Large intestine (tissue), 12 donors: ENCODE measurements at places on chromosomes 3 and 15. TPM values are rescaled to one million over a fixed set of nuclear protein-coding genes. Genes with fewer than 3 reads are reported as not detected.

Gene PDCD7
- polyA plus RNA-seq = 21.0 TPM

Gene LMAN1L
- polyA plus RNA-seq = not detected

Gene HPS3
- polyA plus RNA-seq = 30.9 TPM

Gene ISLR
- polyA plus RNA-seq = 24.8 TPM

GRCh38 chr3:159265705-159266104 is 463.9 kb downstream of the MFSD1 start:
- no peak for DNase-seq

Gene FBXO45
- 12.2 TPM for polyA plus RNA-seq

Gene SEMA6D
- 63.7 TPM for polyA plus RNA-seq

DNA sequence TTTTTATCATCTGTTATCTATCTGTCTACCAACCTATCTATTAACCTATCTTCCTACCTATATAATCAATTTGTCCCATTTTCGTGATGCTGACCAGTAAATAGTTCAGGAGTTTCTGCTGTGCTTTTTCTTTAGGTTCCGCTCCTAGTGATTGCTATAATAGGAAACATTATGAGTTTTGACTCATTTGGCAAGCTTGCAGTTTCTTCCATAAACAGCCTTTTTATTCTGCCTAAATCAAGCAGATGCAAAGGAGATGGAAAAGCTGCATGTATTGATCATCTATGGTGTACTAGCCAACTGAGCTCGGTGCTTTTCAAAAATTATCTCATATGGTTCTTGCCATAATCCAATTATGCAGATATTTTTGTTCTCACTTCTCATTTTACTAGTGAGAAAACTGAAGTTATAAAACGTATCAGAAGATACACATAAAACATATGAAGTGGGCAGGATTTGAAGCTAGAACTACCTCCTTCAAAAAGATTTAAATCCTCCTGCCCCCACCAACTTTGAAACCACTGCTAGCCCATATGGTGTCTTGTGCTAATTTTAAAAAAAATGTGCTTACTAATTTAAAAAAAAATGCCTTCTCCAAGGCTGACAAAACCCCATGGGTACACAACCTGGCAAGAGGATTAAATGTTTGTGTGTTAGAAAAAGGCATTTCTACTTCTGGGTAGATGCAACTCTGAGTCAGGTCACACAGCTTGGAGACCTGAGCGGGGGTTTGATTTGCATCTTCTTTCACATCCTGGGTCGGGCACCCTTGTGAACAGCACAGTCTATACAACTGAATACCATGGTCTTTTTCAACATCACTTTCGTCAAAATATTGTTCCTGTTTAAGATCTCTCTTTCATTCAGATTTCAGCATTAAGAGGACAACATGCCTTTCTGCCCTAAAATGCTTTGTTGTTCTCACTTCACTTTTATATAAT is 267.0 kb downstream of the CHL1 start:
- DNase-seq = no peak

- no peak for DNase-seq
Measured at GRCh38 chr3:31962801-31963205, 18.3 kb downstream of the OSBPL10 start.

DNA sequence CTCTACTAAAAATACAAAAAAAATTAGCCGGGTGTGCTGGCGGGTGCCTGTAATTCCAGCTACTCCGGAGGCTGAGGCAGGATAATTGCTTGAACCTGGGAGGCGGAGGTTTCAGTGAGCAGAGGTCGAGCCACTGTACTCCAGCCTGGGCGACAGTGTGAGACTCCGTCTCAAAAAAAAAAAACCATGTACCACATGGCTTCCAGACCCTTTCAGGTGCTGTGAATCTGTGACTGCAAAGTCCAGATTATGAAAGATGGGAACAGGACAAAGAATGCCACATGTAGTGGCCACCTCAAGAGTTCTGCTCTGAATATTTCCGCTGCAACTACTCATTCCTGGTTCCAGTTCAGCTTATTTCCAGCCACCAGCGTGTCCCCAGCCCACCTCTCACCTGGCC is 8.4 kb upstream of the DCAF1 start:
- DNase-seq = no peak

- DNase-seq = no peak
Measured at GRCh38 chr15:92336419-92336987, 57.2 kb upstream of the ST8SIA2 start.

DNA sequence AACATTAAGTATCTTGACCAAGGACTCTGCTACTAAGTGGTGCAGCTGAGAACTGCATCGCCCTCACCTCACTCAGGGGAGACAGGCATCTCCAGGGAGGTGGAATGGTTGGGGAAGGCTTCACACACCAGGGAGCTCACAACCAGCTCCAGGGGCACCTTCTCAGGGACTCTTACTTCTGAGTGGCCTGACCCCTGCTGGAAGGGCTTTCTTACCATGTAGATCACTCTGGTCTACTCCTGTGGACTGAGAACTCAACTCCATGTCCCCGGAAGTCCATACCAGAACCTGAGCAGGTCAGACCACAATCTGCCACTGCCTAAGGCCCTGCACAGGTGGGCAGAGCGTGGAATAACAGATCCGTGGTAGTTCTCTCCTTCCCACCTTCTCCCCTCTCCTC is 140.5 kb downstream of the TLE3 start:
- DNase-seq = no peak

GRCh38 chr15:89090791-89091626 is 2.8 kb downstream of the ABHD2 start:
- no peak for DNase-seq

- DNase-seq = no peak
Measured at GRCh38 chr3:146035366-146035765, 125.6 kb downstream of the PLOD2 start.

GRCh38 chr3:43789028-43789427 is 98.3 kb downstream of the ABHD5 start:
- DNase-seq = no peak

DNA sequence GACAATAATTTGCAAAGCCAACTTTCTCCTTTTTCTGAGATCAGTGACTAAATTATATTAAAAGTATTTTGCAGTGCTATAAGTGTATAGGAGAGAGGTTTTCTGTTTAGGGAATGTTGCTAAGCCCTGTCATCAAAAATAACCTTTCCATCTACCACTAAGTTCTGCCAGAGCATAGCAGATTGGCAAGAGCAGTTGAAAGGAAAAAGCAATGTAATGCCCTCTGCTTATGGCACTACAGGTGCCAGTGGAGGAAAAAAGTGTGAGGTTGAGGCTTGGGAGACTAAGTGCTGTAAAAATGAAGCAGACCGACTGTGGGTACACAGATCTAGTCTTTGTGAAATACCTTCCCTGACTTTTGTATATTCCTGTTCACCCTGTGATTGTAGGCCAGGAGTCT is 11.5 kb downstream of the FILIP1L start:
- no peak for DNase-seq

Gene GOLGA8M
- 1.3 TPM for polyA plus RNA-seq

DNA sequence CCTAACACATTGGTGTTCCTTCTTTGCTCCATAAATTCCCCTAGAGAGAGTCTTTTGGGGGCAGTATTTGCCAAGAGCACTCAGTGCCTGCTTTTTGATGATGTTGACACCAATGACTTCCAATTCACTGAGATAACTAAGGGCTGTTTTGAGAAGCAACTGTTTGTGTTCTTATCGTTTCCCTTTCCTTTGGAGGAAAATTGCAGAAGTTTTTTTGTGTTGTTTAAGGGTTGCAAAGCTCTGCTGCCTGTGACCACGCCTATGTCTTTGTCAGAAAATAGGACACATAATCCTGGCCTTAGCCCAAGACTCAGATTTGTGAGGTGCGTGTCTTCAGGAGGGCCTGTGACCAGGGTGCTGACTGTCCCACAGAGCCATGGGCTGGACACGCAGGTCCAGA is 99.6 kb downstream of the FAM43A start:
- no peak for DNase-seq

Gene LINGO1
- 25.0 TPM for polyA plus RNA-seq

DNA sequence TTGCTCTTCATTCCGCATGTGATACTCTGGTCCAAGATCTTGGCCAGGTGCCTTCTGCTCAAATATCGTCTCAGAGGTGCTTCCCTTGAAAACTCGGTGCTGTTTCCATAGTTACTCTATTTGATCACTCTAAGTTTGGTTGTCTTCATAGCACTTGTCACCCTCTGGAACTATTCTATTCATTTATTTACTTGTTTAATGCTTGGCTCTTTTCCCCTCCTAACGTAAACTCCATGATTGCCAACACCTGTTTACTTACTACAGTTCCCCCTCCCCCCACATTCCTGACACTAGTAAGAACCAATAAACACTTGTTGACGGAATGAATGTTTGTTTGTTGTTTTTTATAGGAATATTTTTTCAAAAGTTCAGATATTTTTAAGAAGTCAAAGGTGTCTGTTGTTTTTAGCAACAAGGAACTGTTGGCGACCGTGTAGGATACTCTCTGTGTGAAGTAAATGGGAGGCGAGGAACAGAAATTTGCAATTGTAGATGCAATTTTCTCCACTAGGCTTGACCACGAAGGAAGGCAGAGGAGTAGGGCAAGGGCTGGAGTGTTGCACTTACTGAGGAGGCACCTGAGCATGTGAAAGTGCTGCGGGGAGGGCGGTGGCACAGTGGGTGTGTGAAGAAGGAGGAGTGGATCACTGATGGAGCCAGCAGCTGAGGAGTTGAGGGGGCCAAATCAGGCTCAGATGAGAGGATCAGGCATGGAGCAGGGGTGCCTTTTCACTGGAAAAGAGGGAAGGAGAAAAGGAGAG is 48.4 kb downstream of the MOBP start:
- no peak for DNase-seq
